ENCODE measurements at places on chromosomes 2 and 18.

DNA sequence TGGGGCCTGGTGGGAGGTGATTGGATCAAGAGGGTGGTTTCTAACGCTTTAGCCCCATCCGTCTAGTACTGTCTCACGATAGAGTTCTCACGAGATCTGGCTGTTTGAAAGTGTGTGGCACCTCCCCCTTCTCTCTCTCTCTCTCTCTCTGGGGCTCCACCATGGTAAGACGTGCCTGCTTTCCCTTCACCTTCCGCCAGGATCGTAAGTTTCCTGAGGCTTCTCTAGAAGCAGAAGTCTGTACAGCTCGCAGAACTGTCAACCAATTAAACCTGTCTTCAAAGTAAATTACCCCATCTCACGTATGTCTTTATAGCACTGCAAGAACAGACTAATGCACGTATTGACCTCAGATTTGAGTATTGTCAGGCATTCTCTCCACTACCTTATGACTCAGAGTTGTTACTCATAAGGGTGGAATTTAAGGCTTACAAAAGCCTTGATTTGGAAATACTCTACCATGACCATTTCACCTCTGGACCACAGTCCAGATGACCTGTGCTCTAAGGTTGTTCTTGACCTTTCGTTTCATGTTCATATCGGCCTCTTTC lies 99.5 kb upstream of the AGAP1 start:
- peak; percentile 82 for DNase-seq

- peak; percentile 74 for DNase-seq
Observed at GRCh38 chr18:10304853-10305252, 149.6 kb upstream of the APCDD1 start.

DNA sequence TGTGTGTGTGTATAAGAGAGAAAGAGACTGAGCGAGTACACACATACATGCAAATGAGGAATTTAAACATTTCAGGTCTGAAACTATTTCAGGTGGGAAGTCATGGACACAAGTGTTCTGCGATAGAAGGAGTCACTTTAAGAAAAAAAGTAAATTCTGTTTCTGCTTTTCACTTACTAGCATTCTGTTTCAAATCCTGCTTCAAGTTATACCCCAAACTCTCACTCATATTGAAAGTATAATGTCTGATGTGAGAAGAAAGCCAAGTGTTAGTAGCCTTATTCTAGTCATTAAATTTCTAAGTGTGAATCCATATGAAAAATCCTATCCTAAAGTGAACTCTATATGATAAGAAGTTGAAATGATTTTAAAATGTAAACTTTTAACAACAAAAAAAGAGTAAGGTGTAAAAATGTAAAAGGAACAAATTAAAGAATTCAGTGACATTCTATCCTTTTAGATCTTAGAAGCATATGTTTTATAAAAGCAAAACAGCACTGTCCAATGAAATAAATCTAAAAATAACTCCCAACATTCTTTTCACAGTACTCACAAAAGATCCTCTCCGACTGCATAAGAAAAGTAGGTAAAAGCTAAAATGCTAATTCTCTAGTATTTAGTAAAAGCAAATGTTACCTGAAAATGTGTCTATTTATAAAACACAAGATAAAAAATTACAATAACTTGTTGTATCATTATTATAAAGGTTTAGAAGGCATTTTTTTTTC lies 570.6 kb downstream of the ZEB2 start:
- no peak for DNase-seq

GRCh38 chr2:58207189-58207588 lies 33.9 kb downstream of the FANCL start:
- DNase-seq = no peak

DNA sequence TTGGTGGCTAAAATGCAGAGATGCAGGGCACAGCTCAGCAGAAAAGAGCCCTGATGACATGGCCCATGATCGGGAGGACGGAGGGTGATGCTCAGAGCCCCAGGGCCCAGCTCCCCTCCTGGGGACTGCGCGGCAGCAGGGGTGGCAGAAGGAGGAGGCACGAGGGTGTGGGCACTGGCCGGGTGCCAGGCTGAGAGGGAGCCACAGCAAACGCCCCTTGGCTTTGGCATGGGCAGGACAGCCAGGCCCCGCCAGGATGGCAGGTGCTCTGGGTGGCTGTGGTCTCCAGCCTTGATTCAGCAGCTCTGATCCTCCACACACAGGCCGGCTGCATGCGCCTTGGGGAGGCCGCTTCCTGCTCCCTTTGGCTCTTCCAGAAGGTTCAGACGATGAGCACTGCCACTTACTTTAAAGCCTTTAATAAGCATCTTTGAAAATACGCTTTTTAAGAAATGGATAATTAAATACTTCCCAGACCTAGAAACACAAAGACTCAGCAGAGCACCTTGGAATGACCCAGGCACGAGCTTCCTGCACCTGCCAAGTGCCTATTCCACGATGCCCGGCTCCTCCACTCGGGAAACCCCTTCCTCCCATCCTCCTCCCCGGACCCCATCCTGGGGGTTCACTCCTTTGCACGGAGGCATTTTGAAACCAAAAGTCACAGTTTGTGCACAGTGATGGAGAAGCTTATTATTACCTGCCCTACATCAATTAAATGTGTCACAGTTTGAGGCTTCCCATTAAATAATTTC lies 78.5 kb upstream of the SNTG2 start:
- no peak for DNase-seq

DNA sequence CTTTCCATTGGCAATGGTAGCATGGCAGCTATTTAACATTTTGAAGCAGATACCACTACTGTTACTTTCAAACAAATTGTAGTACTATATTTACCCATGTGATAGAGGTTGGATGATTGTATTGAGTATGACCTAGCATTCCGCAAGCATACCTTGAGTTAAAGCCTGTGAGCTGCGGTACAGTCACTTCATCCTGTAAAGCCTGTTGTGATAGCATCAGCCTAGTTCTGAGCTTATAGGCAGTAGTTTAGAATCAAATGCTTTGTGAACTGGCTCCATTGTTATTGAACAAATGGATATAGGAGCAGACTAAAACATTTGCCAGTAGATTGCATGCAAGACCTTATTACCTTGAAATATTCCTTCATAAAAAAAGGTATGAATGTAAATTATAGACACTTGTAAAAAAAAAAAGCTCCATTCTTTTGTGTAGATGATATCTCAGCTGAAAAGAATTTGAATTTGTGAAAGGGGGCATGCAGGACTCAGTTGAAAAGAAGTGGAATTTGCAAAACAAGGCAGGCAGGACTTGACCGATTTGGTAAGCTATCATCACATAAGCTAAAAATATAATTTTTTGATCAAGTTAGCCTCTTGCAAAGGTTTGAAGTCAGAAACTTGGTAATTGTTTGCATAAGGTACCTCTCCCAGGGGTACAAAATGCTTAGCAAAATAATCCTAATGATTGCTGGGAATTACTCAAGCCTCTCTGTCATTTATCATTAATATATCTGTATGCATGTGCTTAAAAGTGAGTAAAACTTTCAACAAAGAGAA lies 138.5 kb upstream of the ITGA4 start:
- no peak for DNase-seq

Measured in EL (cell line).